Right cardiac atrium (tissue), 5 donors: ENCODE measurements at places on chromosomes 12 and 14.

GRCh38 chr12:82866946-82867345 is 180.2 kb downstream of the TMTC2 start:
- DNase-seq: no peak

DNA sequence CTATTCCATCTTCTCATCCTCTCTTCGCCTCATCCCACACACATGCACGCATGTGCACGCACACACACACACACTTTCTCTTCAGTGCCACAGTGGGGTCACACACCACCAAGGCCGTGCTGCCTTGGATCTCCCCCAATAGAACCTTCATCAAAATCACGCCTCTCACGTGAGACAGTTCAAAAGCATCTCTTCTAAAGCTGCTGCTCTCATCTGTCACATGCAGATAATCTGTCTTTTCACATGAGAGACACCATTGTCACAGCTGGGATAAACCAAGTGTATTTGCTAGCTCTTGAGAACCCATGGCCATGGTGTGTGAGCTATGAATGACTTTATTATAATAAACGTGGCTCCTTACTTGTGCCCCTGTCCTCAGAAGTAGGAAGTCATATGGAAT is 218.7 kb downstream of the EGLN3 start:
- no peak for DNase-seq

- DNase-seq: no peak
Measured at GRCh38 chr14:22814941-22815713, at the start of gene SLC7A7. Gene SLC7A7 (minus strand): TSS chr14:22815435. CDS start chr14:22813398, 2,037 bp downstream.

GRCh38 chr12:7229741-7230140 is 40.3 kb downstream of the PEX5 start:
- DNase-seq: no peak

DNA sequence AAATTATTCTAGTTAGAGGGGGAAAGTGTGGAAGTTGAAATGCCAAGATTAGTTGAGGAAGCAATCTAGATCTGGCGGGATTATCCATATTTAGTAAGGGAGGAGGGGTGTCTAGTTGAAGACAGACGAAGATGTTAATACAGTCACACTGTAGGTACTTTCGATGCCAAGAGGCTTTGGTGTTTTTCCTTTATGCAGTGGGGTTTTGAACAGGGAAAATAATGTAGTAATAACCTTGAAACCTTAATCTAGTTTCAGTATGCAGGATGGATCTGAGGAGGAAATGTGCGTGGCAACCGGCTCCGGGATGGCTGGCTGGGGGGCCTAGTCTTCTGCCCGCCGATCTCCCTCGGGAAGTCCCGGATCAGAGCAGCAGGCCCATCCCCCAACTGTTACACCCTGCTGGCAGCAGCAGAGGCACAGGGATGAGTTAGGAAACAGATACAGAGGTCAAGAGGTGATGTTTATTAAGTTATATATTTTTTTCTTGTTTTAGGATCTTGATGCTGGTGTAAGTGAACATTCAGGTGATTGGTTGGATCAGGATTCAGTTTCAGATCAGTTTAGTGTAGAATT is 27.4 kb downstream of the MDM2 start:
- no peak for DNase-seq

DNA sequence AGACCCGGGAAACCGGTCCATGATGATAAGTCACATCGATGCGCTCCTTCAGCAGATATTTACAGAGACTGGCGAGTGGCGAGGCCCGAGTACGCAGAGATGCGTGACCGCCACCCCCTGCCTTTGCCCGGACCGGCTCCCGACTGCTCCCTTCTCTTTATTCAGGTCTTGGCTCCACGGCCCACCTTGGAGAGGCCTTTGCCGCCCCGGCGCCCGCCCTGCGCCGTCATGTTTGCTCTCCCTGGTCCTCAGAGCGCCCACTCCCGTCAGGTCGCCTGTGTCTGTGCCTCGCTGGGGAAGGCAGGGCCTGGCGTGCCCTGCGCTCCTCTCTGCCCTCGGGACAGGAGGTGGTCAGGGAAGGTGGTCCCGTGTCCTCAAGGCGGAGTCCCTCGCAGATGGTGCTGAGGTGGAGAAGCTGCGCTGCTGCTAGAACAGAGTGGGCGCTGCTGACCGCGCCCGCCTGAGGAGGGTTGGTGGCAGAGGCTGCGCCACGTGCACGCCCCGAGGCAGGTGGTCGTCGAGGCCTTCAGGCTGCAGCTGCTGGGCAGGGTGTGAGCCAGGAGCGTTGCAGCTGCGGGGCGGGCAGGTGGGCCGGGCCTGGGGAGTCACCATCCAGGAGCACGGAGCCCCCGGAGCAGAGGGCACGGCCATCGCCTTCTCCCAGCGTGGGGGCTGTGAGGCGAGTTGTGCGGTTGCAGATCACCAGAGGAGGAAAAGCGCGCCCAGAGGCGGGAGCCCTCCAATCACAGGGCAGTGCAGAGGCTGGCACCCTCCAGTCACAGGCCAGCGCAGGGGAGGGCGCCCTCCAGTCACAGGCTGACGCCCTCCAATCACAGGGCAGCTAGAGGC is 27.2 kb downstream of the DDX51 start:
- no peak for DNase-seq
